ENCODE measurements at places on chromosomes 3 and 15.

DNA sequence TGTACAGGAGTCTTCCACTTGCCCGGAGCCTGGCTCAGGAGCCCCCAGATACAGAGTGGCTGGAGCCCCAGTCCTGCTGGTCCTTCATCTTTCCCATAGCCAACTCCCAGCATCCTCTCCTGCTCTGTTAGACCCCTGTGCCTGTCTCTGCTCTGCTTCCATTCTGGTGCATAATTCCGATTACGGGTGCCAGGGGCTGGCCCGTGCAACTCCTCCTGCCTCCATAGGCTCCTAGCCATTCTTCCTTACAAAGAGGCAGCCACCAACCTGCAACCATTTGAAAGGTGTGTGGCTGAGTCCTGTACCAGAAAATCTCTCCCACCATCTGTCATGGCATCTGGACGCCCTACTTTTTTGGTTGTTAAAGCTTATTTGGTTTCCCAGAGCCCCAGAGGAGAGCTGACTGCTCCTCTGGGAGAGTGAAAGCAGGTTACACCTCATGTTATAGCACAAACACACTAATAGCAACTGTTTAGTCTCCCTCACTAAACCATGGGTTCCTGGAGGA lies 5.2 kb upstream of the RAD18 start:
- no peak for DNase-seq

- DNase-seq, result no peak
Measured at GRCh38 chr3:128799653-128800052, 73.7 kb downstream of the RAB7A start.

DNA sequence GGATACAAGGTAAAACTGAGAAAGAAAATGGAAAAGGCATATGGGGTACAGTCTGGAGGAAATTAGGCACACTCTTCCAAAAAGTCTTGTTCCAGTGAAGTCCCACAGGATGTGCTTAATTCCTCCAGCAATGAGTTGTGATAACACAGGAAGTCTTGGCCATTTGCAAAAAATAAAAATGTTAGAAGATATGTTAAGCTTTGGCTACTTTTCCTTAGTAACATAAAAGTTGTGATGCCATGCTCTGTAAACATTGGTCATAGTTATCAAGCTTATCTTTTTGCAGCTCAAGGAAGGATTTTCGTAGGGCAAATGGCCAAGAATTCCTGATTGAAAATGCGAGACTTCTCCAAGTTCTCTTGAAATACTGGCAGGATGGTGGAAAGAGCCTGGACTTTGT lies 26.4 kb downstream of the LNP1 start:
- no peak for DNase-seq

DNA sequence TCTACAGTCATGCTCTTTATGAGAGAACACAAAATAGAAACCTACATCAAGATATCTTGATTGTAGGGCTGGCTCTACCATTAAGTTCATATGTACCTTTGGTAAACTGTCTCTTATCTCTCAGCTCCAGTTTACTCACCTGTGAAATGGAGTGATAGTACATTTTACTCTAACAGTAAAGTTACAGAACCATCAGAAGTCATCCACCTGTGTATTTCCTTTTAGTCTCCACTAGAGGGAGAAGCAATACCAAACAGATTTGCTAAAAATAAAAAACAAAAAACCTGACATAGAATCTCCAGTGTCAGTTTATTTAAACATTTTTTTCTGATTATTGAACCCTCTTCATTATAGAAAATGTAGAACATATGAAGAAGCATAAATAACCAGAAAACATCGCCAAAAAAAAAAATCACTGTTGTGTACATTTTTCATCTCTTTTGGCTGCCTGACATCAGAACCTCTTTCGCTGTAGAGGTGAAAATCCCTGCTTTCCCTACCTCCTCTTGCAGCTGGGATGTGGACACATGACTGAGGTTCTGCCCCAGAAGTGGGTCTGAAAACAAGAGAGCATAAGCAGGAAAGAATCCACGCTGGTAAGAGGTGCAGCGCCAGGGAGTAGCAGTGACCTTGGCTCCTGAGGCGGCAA lies 48.7 kb upstream of the WDR72 start:
- DNase-seq, result peak; percentile 7

DNA sequence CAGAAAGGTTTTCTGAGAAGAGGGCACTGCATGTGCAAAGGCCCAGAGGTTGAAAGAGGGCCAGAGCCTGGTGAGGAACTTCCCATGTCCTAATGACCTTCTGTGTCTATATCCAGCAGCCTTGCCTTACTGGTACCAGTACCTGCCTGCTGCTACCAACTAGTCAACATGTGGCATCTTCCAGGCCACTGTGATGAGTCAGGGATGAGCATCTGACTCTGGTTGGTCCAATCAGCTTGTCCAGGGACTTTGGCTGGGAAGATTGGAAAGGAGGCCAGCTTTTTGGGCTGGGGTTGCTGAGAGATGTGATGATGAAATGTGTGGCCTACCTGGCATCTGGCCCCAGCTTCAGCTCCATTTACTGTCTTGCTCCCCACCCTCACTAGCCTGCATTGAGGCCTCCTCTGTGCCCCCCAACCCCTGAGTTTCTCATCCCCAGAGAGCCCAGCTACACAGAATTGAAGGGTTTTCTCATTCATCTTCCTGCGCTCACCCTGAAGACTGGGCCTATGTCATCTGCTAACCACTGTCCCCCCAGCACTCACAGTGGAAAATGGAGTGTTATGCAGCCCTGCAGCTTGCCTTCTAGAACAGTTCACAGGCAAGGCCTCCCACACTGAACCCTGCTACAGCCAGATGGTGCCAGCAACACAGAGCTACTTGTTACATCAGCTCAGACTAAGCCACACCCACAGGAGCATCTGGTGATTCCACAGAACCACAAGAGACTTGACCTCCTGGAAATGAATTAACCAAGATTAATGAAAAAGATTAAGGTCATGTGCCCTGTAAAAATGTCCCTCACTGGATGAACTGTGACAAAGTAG lies 1.3 kb upstream of the TWF2 start:
- peak; percentile 71 for DNase-seq

GRCh38 chr3:169668957-169669741 lies 5.6 kb upstream of the MECOM start:
- peak; percentile 72 for DNase-seq

DNA sequence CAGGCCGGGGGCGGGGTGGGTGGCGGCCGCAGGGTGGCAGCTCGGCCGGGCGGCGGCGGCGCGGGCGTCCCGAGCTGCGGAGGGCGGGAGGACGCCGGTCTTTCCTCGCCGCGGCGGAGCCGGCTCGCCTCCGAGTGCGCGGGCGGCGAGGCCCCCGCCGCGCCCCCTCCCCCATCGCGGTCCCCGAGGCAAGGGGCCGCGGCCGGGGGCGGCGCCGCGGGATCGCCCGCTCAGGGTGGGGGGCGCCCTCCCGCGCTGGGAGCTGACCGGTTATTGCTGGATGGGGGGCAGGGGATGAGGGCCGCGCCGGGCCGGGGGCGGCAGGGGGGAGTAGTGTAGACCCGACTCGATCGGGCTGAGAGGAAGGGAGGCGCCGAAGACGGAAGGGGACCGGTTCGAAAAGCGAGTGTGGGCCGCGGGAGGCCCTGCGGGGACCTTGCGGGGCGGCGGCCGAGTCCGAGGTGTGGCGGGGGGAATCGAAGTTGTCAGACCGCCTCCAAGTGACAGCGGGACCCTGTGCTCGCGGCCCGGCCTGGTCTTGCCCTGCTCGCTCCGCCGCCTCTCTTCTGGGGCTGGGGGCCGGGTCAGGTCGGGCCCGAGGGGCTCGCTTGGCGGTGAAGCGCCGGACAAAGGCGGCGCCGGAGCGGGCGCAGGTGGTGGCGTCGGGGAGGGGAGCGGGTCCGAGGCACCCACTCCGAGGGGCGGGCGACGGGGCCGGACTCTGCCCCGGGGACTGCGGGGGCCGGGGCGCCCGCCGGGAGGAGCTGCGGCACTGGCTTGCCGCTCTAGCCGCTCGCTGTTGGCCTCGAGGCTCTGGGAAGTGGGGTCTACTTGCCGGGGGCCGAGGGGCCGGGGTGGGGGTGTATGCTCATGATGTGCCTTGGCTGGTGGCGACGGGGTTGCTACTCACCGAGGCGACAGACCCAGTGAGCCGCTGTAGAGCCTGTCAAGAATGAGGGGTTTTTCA lies 1.1 kb downstream of the BAHD1 start:
- no peak for DNase-seq

GRCh38 chr3:160768918-160769317 lies 12.9 kb downstream of the PPM1L start:
- DNase-seq, result peak; percentile 9

DNA sequence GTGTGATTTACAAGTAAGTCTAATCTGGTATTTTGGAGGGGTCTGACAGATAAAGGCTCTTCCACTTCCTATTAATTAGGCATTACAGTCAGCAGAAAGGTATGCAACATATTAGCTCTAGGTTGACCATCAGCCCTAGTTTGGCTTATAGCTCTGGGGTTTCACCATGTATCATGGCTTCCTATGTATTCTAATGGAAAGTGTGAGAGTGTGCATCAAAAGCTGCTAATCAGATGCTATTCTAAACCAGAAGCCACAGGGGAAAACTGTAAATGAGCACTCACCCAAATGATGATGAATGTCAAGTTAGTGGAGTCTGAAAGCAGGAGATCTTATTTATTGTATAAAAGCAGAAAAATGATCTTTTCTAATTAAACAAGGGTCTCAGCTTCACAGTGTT lies 149.2 kb upstream of the MITF start:
- no peak for DNase-seq

Measured in ELR (cell line).